CD4-positive, alpha-beta memory T cell (primary cell): ENCODE measurements at places on chromosomes 5 and 9. TPM values are rescaled to one million over a fixed set of nuclear protein-coding genes. Genes with fewer than 3 reads are reported as not detected.

DNA sequence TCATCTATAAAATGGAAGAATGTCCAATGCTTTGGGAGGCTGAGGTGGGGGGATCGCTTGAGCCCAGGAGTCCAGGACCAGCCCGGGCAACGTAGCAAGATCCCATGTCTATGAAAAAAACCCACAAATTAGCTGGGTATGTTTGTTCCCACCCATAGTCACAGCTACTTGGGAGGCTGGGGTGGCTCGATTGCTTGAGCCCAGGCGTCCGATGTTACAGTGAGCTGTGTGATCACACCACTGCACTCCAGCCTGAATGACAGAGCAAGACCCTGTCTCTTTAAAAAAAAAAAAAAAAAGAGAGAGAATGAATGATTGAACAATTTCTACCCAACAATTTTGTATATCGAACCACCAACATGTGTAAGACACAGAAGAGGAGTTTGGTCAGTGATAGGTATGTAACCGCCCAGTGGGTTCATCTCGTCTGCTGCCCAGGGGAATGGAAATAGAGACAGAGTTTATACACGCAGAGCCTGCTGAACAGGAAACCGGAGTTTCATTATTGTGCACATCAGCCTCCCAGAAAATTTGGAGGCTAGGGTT is 26.2 kb upstream of the ERGIC1 start:
- no peak for DNase-seq

DNA sequence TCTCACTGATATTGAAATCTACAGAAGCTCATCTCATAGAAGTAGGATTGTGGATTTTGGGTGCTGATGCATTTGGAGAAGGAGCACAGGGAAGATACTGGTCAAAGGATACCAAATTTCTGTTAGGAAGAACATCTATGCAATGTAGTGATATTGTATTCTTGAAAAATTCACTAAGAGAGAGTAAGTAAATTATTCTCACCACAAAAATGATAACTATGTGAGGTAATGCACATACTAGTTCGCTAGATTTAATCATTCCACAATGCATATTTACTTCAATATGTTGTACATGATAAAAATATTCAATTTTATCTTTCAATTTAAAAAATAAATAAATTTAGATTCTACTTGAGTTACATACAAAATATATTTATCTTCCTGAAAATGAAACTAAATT is 2040.5 kb upstream of the C9orf72 start:
- DNase-seq, result no peak

DNA sequence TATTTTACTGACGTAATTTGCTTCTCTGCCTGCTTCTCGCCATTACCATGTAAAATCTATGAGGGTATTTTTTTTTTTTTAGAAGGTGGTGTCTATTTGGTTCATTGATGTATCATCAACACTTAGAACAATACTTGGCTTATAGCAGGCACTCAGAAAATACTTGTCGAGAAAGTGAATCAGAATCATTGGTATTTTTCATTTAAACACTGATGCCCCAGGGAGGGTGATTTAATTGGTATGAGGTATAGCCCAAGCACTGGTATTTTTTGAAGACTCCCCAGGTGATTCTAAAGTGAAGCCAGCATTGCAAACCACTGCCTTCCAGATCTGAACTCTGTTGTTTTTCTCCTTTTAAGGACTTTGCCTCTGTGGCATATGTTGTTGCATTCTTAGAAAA is 16.6 kb downstream of the PDZD2 start:
- no peak for DNase-seq

The LURAP1L gene
- not detected for total RNA-seq

The NMUR2 gene
- not detected for total RNA-seq
